ENCODE measurements at places on chromosomes 12 and 14.

DNA sequence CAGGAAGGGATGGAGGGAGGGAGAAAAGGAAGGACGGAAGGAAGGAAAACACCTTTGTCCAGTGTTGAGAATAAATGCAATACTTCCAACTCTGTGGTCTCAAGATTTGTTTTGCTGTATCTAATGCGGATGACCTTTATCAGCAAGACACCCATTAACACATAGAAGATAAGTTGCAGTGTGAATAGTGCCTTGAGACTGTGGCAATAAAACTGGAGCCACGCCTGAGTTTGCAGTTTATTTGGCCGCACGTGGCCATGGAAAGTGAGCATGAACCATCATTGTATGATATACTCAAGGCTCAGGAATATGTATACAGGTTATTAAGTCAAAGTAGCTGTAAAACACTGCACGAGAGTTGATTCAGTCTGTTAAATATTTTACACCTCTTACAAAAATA lies 113.6 kb upstream of the EEA1 start:
- no peak for DNase-seq

DNA sequence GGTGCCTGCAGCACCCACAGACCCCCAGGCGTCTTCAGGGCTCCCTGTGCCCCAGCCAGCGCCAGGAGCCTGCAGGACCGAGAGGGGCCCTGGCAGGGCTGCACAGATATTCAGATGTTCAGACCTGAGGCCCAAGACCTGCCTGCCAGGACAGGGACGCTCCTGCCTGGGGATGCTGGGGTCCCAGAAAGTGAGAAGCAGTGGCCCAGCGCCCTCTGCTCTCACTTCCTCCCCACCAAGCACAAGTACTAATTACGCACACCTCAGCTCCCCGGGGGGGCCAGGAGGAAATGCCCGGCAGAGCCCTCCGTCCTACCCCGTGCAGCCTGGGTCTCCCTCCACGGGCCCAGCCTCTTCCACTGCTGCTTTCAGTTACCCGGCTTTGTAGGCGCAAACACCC lies 28.8 kb upstream of the INF2 start:
- no peak for DNase-seq

GRCh38 chr12:94404854-94405253 lies 54.8 kb downstream of the CEP83 start:
- DNase-seq, result no peak

DNA sequence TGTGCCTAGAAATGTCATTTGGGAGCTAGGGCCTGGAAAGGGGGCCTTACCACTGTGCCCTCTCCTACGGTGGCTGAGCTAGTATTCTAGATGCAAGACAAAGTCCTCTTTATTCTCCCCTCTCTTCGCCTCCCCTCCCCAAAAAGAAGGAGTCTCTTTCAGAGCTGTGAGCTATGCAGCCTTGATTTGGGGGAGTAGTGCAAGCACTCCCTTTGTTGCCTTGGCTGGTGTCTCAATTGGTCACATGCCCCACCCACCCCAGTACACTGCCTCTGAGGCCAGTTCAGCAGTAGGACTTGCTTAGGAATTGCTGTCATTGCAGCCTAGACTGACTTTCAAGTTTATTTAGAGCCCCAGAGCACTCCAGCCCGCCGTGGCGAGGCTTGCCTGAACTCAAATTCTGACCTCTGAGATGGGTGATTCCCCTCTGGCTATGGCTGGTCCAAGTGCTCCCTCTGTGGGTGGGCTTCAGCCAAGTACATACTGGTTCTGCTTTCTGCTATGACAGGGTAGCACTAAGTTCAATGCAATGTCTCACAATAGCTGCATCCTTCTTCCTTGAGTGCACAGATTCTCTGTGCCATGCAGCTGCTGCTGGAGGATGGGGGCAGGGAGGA lies 37.0 kb upstream of the FBXO33 start:
- DNase-seq, result no peak

GRCh38 chr14:73700325-73700724 lies 13.9 kb downstream of the PNMA1 start:
- no peak for DNase-seq

DNA sequence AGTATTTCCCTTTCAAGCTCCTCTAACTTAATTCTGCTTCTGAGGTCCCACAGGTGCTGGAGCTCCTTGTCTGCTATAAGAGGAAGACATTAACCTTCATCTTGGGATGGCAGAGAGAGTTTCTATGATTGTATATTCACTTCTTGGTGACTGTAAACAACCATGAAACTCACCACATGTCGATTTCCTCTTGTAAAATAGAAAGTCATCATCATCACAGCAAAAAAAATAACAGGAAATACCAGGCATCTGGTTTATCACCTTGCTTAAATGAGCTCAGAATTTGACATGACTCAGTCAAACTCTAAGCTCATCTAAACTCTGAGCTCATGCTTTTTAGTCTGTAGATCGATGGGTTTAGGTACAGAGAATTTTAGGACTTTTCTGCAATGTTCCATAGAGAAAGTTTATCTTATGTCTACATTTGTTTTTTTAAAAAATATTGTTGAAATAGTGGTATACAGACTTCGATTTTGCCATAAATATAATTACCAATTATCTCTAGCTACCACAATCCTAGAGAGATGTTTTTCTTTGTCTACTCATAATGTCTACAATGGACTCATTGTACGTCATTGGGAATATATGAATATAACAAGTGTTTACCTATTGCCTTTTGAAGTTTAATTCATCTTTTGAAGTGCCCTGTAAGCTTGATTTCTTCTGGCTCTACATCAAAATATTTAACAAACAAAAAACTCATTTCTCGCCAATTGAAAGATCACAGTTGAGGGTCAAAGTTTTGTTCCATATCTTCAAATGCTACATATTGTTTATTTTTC lies 58.4 kb downstream of the IGF1 start:
- DNase-seq, result no peak

DNA sequence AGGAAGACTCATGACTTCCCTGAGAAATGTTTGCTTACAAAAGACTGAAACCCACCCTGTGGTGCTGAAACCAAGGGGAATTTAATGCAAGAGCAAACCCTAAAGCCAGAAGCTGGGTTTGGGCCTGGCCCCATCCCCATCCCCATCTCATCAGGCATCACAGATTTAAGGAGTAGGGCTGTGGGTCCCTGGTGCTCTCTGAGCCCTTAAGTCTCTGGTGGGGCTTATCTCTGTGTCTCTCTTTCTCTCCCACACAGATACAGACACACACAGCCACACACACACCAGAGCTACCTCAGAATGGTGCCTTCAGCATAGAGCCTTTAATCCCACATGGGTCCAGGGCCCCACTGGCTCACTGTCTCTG lies 237.1 kb downstream of the SLC41A2 start:
- no peak for DNase-seq

GRCh38 chr14:95531473-95531872 lies 3.4 kb upstream of the GLRX5 start:
- DNase-seq, result no peak

GRCh38 chr14:90780519-90780918 lies 35.7 kb downstream of the TTC7B start:
- no peak for DNase-seq

DNA sequence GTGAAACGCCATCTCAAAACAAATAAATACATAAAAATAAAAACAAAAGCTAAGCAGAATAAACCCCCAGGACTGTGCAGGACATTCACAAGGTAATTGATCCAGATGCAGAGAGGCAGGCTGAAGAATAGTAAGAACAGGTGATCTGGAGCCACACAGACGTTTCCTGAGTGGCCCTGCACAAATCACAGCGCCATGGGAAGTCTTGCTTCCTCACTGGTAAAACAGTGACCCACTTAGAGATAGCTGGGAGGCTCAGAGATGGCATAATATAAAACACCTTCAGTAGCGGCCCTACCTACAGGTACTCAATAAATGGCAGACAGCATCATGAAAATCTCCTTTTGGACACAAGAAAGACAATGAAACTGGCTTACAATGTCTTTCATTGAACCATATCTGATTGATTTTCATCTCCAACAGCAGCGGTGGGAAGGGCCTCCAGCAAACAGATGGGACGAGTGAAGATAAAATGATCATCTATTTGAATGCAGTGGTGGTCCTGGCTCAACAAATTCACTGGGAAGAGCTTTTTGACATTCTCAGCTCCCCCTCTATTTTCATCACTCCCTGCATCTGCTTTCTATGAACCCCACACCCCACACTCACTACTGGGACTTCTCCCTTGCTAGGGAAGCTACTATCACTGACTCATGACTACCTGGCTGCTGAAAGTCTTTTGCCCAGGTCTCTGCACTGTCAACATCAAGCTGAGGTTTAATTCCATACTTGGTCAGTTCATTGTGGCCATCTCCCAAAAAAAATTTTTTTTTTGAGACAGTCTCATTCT lies 63.9 kb downstream of the FOXN3 start:
- no peak for DNase-seq

DNA sequence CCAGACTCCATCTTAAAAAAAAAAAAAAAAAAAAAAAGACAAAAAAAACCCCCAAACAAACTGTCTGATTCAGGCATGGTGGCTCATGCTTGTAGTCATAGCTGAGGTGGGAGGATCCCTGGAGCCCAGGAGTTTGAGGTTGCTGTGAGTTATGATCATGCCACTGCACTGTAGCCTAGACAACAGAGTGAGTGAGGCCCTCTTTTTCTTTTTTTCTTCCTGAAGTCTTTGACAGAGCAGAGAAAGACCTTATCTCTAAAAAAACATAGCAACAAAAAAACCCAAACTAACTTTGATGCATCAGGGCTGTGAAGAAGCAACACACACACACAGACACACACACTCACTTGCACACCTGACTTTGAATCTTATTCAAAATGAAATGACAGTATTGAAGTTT lies 7.7 kb upstream of the AMN1 start:
- no peak for DNase-seq

GRCh38 chr12:17296882-17297281 lies 690.9 kb upstream of the LMO3 start:
- no peak for DNase-seq

GRCh38 chr12:12590961-12591360 lies 20.7 kb upstream of the CREBL2 start:
- no peak for DNase-seq

DNA sequence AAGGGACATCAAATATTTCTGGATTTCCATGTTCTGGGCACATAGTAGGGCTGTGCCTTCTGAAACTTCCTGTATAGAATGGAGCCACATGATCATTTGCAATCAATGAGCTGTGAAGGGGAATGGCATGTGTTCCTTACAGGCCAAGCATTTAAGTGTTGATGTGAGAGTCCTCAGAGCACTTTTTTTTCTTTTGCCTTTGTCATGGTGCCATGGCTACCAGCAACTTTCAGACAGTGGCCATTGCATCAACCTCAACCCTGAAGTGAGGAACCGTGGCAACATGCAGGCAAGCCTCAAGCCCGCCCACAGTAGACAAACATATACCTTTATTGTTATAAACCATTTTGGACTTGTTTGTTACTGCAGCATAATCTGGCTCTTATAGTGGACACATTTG lies 948.1 kb downstream of the NRXN3 start:
- no peak for DNase-seq

- DNase-seq, result no peak
These were observed 4.5 kb downstream of the CD69 start for GRCh38 chr12:9756170-9756569.

DNA sequence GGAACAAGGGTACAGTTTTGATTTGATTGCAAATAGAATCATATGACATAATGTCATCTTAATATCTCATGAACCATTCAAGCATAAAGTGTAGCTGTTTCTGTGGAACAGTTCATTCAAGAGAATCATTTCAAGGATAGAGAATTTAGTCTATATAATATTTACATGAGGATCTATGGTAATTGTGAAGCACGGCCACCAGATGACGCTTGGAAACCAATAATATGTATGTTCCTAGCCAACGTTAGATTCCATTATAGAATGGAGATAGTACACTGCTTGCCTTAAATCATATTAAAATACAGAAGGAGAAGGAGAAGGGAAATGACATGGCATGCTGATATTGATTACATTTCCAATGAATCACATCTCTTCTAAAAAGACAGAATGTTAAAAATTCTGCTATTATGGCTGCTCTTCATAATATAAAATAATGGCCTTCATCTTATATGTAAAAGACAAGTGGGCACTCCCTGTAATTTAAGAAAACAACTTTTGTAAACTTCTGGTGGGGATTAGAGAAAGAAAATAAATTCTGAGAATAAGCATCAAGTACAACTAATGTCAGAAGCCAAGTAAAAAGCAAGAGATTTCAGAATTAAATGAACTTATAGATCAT lies 351.0 kb downstream of the NAV3 start:
- DNase-seq, result peak; percentile 32

- no peak for DNase-seq
These were observed 30.3 kb downstream of the NDUFA12 start for GRCh38 chr12:94973221-94973620.

- DNase-seq, result no peak
These were observed 503.8 kb upstream of the RPL10L start for GRCh38 chr14:47155395-47155794.

GRCh38 chr14:76467711-76468155 lies 91.8 kb downstream of the ESRRB start:
- DNase-seq, result no peak

- DNase-seq, result no peak
These were observed 7.3 kb downstream of the CIPC start for GRCh38 chr14:77105145-77105939.

- DNase-seq, result no peak
These were observed 11.9 kb upstream of the ATP5F1B start for GRCh38 chr12:56657416-56658379.

DNA sequence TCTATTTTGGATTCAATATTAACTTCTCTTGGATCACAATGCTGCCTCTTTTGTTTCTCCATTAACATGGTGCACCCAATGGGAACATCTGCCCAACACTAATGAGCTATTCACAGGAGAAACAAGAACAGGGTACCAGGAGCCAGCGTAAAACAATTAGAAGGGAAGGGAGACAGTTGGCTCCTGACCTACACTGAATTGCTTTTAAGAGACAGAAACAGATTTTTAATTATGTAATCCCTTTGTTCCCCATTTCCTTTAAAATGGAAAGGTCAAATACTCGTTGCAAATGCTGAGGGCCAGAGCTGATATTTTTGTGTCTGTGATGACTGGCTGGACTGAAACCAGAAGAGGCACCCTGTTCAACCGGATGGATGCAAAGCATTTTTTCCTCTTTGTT lies 108.3 kb downstream of the SEC23A start:
- no peak for DNase-seq

- no peak for DNase-seq
These were observed 372.9 kb upstream of the FAR2 start for GRCh38 chr12:28776220-28776619.

DNA sequence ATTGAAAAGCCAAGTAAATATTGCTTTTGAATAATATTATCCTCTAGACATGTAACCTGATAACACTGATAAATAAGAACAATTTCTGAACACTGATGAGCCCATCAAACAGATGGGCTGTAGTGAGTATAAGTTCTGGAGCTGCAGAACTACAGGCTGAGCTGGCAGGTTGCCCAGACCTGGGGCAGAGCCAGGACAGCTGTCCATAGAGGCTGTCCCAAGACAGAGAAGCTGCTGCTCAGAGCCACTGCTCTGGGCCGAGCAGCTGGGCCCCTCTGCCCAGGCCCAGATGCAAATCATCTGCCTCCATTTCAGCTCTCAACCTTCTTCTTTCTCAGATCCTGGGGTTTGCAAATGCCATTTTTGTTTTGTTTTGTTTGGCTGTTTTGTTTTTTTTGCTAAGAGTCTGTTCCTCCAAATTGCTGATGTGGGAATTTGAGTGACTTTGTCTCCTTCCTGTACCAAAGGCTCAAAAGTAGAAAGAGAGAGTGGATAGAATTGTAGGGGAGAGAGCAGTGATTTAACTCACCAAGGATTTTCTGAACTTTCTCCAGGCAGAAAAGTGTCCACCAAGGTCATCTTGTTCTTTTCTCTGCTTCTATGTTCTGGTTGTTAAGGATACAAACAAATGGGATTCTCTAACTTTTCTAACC lies 4.0 kb upstream of the TESPA1 start:
- no peak for DNase-seq

GRCh38 chr14:32413967-32414640 lies 85.0 kb downstream of the AKAP6 start:
- DNase-seq, result no peak

- DNase-seq, result no peak
These were observed 11.6 kb downstream of the CAPZA3 start for GRCh38 chr12:18749386-18749957.
